ENCODE measurements at places on chromosomes 16 and 17.

DNA sequence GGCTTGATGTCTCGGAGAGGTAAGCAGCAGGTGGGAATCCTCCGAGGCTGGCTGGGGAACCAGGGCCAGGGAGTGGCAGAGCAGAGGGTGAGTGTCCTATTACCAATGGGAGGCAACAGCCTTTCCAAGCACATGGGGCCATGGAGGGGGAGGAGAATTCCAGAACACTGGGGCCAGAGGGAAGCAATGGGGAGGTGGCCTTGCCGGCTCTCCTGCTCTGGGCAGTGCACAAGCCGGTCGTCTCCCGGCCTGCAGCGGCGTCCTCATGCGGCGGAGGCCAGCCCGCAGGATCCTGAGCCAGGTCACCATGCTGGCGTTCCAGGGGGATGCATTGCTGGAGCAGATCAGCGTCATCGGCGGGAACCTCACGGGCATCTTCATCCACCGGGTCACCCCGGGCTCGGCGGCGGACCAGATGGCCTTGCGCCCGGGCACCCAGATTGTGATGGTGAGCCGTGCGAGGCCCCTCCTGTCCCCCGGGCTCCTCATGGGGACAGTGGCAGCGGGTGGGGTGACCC, 21.9 kb downstream of the SGSH start:
- DNase-seq: no peak

DNA sequence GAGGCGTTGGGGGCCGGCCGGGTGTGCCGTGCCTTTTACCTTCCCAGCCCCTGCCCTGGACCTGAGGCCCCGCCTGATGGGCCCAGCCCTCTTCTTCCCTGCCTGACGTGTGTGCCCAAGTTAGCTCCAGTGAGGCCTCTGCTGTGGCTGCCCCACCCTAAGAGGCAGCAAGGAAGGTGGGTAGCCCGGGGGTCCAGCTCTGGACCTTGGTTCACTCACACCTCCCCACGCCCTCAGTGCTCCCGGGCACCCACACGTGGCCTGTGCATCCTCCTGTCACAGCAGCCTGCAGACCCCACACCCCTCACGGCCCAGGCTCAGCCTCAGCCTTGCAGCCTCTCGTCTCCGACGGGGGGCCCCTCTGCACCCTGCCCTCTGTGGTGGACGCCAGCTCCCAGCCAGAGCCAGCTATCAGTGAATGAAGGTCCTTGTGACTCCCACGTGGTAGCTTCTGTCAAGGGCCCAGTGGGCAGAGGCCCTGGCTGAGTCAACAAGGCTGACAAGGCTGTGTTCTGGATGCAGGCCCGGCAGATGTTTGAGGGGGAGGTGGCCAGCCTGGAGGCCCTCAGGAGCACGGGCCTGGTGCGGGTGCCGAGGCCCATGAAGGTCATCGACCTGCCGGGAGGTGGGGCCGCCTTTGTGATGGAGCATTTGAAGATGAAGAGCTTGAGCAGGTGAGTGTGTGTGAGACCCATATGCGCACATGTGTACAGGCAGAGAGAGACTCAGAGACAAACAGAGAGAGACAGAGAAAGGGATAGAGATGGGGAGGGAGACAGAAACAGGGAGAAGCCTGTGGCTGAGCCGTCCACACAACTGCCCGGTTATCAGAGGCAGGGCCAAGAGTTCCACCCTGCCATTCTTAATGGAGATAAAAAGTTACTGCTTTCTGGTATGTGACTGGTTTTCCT, 2.8 kb downstream of the FN3K start:
- no peak for DNase-seq

GRCh38 chr16:64434526-64435069, 687.3 kb downstream of the CDH11 start:
- DNase-seq: no peak

- DNase-seq: no peak
Observed at GRCh38 chr16:17607609-17608008, 136.8 kb upstream of the XYLT1 start.

- DNase-seq: peak; percentile 47
Observed at GRCh38 chr17:16477255-16477654, 14.7 kb downstream of the LRRC75A start.

- no peak for DNase-seq
Observed at GRCh38 chr16:65480281-65481091, 358.6 kb upstream of the CDH11 start.

- DNase-seq: no peak
Observed at GRCh38 chr17:59513934-59514841, 51.2 kb upstream of the DHX40 start.

DNA sequence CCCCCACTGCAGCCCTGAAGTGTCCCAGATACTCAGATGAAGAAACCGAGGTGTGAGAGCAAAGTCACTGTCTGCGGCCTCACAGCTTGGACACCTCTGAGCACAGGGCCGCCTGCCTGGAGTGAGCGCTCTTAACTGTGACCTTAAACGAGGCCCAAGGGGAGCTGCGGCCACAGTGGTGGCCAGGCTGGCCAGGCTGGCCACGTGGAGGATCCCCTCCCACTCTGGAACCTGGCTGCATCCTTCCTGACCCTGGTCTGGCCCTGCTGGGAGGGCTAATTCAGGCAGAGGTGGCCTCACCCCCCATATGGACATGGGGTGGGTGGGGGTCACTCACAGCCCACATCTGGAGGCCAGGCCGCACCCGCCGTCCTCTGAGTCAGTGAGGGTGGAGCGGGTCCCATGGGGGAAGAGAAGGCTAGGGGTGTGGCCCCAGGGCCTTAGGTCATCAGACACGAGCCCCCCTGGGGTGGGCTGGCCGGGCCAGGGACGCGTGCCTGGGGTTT, 6.6 kb downstream of the VASN start:
- DNase-seq: no peak

DNA sequence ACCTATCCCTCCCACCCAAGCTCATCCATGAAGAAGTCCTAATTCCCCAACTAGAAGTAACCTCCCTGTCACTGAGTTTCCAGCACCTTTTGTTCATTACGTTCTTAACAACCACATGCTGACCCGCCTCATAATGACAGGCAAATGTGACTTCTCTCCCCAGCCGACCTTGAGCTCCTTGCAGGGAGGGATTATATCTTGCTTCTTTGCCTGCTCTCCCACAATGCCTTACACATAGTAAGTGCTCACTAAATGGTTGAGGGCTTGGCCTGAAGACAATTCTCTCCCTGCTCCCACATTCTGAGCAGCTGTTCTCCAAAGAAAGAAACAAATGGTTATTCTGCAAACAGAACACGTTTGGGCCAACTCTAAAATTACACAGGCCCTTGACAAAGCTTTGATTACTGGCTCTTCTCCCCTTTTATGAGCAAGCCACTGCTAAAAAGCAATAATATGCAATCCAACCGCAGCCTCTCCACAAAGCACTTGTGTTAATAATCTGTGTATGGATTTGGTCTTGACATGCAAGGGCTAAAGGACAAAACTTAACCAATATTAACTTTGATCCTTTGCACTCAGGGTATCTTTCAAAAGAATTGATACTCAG, 23.2 kb downstream of the SLC39A11 start:
- peak; percentile 28 for DNase-seq

- no peak for DNase-seq
Observed at GRCh38 chr17:56979091-56979480, 1.2 kb downstream of the SCPEP1 start.

DNA sequence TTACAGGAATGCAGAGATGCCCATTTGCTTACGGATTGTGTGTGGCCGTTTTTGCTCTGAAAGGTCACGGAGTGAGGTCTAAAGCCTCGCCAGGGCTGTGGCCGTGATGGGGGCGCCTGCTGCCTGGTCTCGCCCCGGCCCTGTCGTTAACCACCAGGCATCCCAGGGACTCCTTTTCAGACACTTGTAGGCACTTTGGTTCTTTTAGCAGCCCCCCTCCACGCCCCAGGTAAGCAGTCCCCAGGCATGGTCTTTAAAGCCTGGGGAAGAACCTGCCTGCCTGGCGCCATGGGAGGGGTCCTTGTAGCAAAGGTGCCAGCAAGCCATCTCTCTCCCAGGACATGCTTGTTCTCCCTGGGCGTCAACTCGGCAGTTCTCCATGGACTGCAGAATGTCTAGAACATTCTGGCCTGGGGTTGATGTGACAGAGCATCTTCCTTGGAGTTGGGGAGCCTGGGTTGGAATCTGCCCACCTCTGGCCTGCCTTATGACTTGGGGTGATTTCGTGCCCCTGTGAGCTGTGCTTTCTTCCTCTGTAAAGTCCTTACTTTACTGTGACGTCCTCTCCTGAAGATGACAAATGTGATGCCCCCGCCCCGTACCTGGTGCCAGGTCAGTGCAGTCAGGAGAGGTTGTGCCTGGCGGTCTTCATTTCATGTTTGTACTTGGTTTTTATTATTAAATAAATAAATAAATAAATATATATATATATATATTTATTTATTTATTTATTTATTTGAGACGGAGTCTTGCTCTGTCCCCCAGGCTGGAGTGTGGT, 5.4 kb downstream of the KCTD5 start:
- no peak for DNase-seq

GRCh38 chr17:54891176-54891821, 9.4 kb upstream of the TOM1L1 start:
- DNase-seq: no peak

DNA sequence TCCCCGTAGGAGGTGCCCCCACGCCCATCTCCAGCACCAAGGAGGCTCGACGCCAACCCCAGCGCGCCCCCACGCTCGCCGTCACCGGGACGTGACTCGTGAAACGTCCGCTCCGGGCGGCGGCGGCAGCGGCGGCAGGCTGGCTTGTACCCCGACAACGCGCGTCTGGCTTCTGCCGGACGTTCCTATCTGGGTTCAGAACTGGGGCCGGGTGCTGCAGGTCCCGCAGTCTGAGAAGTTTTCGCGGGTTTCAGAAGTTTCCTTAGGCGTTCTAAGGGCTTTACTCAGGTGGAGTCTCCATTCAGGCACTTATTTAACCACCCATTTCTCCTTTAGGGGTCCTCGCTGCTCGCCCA, 672 bp upstream of the ALKBH5 start:
- peak; percentile 63 for DNase-seq

GRCh38 chr16:67841198-67841815, 813 bp upstream of the THAP11 start:
- no peak for DNase-seq

DNA sequence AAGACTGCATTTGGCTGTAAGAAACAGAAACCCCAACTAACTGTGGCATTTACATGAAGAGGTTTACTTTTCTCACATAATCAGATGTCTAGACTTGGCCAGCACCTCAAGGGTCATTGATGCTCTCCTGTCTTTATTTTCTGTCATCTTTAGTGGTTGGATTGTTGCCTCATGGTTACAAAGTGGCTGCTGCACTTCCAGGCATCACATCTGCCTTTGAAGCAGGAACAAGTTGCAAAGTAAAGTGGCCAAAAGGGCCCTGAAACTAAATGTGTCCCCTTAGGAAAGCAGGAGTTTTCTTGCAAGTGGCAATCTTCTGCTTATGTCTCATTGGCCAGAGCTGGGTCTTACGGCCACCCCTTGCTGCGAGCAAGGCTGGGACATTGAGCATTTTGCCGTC, 26.5 kb upstream of the STH start:
- DNase-seq: no peak

DNA sequence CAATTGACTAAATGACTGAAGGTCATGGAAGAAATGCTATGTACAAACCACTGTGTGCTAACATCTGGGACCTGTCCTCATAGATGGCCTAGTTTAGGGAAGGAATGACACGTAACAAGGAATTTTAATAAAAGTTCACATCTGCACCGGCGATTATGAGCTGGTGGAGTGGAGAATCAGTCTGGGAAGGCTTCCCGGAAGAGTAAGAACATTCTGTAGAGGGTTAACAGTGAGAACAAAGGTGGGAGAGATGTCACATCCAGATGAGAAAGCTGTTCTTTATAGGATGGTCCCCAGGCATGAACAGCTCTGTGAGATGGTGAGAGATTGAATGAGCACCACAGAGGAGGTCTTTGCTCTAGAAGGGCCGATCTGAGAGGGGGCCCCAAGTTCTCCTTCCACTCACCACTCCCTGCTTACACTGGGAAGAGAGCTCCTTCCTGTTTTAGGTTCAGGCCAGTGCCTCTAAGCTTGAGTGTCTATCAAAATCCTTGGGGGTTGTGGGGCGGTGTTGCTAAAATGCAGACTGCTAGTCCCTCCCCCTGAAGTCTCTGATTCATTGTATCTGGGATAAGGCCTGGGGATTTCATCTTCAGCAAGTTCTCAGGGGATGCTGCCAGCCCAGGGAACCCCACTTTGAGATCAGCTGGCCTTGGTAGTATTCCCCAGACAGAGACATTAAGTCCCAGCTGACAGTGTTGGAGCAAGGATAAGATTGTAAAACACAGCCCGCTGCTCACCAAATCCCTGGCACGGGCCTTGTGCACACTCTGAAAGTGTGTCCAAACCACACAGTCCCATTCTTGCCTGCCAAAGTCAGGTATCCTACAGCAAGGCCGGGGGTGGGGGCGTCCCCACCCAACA, 294.7 kb upstream of the MAF start:
- DNase-seq: no peak

- DNase-seq: no peak
Observed at GRCh38 chr17:75147878-75148546, 6.3 kb downstream of the JPT1 start.

DNA sequence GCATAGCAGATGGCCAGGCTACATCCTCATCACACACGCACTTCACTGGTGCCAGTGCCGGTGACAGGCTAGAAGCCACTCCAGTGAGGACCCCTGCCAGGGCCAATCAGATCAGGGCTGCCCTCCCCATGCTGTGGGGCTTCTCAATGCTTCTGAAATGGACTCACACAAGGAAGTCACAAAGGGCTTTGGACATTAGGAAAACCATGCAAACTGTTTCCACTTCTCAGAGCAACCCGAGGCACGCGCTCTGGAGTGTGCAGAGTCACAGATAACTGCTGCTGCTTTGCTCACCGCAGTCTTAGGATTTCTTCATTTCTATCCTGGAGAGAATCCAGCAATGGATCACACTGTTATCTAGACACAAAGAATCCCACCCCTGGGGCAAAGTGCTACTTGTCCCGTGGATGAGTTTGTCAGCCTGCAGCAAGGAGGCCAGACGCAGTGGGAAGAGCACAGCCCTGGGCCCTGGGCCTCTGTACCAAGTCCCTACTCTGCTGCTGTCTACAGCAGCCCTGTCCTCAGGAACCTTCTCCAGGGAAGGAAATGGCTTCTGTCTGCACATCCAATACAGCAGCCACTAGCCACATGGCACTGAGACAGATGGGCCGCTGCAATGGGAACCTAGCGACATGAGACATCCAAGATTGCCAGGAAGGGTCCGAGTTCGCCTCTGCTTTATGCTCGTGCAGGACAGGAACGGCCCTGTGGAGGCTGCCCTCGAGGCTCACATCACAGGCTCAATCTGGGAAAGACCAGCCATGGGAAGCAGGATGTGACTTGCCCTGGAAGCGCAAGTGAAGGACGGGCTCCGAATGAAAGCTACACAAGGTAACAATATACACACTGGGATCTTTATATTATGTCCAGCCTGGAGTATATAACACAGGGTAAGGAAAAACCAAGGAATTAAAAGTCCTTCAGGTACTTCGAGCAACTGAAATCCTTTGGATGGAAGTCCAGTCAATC, 169.3 kb downstream of the ZFHX3 start:
- DNase-seq: no peak

- peak; percentile 67 for DNase-seq
Observed at GRCh38 chr17:77437017-77437416, 296.2 kb downstream of the SEC14L1 start.

DNA sequence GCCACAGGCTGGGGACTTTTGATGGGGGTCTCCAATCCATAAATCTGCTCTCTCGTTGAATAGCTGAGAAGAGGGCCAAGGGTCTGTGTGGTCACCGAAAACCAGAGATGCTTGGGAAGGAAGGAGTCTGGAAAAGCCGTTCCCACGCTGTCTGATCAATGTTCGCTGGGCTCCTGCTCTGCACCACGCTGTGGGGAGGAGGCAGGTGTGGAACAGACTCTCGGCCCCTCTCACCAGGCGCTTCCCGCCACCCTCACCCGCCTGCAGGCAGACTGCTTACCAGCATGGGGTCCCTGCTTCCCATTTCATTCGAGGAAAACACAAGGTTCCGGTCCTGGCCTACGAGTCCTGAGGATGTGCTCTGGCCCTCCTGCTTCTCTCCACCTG, 702 bp upstream of the ALDH3A1 start:
- no peak for DNase-seq

Measured in AG09319 (cell line).